ENCODE measurements at places on chromosomes 3 and 15.

GRCh38 chr3:28841441-28841840 lies 439.4 kb upstream of the RBMS3 start:
- DNase-seq = no peak

DNA sequence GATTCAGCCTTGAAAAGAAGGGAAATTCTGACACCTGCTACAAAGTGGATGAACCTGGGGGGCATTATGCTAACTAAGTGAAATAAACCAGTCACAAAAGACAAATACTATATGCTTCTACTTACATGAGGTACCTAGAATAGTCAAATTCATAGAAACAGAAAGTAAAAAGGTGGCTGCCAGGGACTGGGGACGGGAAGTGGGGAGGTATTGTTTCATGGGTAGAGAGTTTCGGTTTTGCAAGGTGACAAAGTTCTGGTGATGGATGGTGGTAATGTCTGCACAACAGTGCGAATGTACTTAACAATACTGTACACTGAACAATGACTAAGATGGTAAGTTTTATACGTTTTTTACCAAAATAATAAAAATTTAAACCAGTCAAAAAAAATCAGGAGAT lies 4.8 kb downstream of the IDH2 start:
- peak; percentile 70 for DNase-seq

GRCh38 chr3:55189359-55189801 lies 261.5 kb upstream of the LRTM1 start:
- DNase-seq = no peak

DNA sequence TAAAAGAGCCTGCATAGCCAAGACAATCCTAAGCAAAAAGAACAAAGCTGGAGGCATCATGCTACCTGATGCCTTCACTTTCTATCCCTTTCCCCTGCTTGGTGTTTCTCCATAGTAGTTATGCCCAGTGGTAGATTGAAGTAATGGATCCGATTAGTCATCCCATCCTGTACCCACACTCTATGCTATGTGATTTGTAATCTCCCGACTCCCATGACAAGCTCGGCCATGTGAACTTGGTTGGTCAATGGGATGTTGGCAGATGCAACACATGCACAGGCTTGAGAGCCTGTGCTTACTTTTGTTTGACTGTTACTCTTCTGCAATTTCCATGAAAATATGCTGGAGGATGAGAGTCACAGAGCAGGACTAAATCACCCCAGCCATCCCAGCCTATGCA lies 334.9 kb upstream of the DPH6 start:
- DNase-seq = no peak

GRCh38 chr3:106059953-106060517 lies 191.2 kb upstream of the CBLB start:
- no peak for DNase-seq

DNA sequence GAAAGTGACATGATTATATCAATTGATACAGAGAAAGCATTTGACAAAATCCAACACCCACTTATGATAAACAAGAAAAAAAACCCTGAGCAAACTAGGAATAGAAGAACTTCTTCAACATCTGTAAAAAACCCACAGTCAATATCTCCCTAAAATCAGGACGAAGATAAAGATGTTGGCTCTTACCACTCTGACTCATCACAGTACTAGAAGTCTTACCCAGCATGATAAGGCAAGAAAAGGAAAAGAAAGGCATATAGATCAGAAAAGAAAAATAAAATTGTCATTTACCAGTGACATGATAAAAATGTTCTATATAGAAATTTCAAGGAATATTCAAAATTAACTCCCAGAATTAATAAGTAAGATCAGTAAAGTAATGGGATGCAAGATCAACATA lies 7.2 kb upstream of the FBXW12 start:
- DNase-seq = no peak

GRCh38 chr3:48129921-48130320 lies 58.3 kb downstream of the CDC25A start:
- DNase-seq = no peak

- no peak for DNase-seq
Observed at GRCh38 chr15:73087098-73087497, 34.8 kb downstream of the NEO1 start.

DNA sequence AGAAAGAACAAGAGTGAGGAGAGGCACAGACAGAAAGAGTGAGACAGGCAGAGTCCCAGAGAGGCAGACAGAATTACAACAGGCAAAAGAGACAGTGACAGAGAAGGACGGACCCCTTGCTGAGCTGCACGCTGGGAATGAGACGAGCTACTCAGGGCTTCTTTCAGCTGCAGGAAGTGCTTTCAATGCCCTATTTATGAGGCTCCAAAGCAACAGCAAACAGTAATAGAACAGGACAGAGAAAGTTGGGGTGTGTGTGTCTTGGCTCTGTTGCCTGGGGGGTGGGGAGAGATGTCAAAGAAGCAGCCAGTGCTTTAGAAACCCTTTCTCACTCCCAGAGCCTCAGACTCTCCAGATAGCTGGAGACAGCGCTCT lies 502 bp upstream of the TIMP4 start:
- no peak for DNase-seq

GRCh38 chr3:5087209-5087608 lies 34.9 kb upstream of the ARL8B start:
- DNase-seq = no peak

DNA sequence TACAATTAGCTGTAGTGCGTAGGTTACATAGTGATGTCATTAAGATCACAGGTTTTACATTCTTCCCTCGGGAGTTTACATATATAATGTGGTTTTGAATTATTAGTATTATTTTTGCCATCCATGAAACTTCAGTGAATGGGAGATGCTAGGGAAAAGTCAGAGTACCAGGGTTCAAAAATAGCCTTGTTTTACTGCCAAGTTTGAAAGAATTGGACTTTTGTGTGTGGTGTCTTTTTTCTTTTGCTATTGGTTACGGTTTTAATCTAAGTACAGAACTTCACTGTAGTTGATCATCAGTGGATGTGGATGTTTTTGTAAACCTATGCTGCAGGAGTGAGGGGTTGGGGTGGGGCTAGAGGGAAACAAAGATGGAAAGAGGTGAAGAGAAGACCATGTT lies 20.7 kb downstream of the SLC25A26 start:
- DNase-seq = no peak

DNA sequence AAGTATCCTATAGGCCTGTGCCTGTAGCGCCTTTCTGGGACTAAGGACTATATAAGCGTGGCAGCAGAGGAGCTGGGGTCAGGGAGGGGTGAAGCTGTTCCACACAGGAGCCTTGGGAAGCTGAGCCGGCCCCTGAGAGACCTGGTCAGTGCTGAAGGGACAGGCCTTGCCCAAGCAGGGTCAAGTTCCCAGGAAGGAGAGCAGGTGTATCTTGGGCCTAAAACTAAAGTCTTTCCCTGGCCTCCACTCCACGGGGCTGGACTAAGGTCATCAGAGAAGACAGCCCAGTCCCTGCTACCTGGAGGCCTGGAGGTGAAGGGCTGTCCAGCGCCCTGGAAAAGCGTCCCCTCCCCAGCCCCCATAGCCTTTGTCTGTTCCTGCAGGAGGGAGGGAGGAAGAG lies 23.9 kb upstream of the NR2C2 start:
- DNase-seq = no peak

DNA sequence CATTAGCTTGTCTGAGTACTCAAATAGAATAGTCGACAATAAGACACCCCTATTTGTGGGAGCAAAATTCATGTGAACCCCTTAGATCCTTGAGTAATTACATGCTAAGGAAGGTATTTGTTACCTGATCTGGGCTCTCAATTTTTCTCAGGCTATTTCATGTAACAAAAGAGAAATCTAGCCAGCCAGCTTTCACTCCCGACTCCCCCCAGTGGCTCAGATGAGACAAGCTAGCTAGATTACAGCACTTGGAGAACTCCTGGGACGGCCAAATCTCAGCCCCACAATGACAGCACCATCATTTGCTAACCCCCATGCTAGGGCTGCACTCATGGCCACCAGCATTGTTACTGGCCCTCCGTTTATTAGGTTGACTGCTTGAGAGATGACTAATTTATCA lies 41.3 kb downstream of the GLDN start:
- no peak for DNase-seq

DNA sequence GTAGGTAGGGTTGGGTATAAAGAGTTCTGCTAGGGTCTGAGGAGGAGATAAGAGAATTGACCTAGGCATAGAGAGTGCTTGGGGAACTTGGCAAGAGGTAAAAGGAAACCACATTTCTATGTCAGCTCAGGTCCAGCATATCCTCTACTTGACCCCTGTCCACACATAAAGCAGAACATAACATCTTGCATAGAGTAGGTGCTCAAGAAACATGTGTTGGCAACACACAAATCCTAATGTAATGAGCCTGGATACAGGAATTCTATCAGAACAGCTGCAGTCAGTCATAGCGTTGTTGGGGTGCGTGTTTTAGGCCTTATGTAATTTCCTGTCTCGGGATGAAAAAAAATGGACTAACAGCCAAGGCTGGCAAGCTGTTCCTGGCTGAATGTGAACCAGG lies 35.0 kb upstream of the PLCL2 start:
- no peak for DNase-seq

DNA sequence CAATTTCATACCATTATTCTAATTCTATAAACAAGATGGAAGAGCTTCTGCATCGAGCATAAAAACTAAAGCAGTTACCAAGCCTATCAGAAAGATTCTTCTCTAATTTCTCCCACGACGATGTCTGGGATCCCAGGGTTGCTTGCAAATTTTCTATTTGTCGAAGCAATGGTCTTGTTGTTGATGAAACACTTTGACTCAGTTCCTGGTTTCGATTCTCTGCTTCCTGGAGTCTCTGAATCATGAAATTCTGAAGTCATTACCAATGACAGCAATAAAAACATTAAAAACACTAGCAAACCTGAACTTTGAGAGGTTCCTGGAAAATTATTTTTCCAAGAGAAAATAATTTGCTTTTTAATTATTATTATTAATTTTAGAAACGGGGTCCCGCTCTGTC lies 18.7 kb downstream of the TMF1 start:
- DNase-seq = no peak

GRCh38 chr3:197478746-197479668 lies 76.8 kb downstream of the BDH1 start:
- no peak for DNase-seq

DNA sequence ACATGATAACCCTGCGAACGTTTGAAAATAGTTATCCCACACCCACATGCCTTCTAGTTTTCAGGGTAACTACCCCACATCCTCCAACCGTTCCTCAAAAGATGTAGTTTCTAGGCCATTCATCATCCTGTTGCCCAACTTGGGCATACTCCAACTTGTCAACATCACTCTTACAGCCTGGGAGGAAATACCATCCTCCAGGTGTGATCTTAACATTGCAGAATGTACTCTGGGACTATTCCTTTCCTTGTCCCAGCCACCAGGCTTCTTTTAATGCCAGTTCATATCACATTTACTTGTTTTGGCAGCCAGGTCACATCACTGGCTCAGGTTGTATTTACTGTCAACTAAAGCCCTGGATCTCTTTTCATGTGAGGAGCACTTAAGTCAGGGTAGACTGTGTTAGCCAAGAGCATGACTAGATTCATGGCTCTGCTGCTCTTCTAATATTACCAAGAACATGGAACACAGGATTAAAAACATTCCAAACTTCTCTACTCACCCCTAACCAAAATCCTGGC lies 4.0 kb upstream of the DENND6A start:
- DNase-seq = no peak

GRCh38 chr15:84894736-84895425 lies 10.4 kb downstream of the SLC28A1 start:
- no peak for DNase-seq

DNA sequence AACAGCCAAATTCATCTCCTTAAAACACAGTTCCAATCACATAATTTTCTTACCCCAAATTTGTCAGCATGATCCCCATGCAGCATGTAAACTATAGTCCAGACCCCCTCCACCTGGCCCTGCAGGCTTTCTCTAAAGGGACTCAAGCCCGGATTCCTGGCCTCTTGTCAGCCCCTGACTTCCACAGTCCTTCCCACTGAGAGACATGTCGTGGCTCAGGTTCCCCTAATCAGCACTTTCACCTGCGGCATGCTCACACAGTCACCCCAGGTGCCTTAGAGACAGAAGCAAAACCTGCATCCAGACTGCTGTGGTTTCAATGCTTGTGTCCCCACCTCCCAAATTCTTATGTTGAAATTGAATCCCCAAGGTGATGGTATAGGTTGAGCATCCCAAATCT lies 372.7 kb upstream of the ATP10A start:
- no peak for DNase-seq

DNA sequence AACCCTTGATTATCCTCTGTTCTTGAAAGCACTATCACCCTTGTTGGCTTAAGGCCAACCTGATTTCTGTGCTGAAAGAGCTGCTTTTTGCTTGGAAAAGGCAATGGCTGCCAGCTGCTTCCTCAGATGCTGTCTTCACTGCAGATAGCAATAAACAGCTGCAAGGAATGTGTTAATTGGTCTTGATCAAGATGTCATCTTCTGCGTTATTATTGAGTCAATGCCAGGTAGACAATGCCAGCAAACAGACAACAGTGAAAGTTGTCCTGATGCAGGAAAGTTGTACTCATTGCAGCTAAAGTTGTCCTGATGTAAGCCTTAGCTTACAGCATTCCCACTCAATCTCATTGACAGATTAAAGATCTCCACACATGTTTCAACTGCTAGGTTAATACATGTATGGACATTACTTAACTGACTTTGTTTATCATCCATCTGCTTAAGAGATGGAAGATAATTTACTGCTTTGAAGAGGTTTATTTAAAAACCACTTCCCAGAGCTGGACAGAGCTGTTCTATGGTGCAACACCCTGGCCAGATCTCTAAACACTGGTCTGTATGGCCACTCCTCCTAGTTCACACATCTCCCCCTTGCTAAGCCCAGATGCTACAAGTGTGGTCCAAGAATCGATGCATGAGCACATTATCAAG lies 251.0 kb upstream of the MCTP2 start:
- no peak for DNase-seq

GRCh38 chr15:93469994-93470393 lies 381.0 kb upstream of the RGMA start:
- no peak for DNase-seq

DNA sequence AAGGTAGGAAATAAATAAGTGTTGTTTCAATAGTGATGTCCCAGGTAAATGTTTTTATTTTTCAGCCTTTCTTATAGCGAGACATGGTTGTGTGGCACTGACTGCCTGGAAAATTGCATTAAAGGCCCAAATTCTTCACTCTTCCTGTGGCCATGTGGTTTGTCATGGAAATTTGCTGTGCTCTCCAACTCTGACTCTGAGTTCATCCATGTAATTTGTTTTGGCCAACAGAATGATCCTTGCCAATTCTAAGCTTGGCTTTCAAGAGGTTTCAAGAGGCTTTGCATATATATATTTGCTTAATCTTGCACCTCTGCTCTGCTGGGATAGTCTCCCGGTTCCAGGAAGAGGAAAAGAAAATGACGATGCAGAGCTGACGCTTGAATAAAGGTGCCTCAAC lies 107.5 kb upstream of the ARHGEF26 start:
- DNase-seq = no peak
